Natural killer cell (primary cell): ENCODE measurements at places on chromosomes 11 and 22. TPM values are rescaled to one million over a fixed set of nuclear protein-coding genes. Genes with fewer than 3 reads are reported as not detected.

DNA sequence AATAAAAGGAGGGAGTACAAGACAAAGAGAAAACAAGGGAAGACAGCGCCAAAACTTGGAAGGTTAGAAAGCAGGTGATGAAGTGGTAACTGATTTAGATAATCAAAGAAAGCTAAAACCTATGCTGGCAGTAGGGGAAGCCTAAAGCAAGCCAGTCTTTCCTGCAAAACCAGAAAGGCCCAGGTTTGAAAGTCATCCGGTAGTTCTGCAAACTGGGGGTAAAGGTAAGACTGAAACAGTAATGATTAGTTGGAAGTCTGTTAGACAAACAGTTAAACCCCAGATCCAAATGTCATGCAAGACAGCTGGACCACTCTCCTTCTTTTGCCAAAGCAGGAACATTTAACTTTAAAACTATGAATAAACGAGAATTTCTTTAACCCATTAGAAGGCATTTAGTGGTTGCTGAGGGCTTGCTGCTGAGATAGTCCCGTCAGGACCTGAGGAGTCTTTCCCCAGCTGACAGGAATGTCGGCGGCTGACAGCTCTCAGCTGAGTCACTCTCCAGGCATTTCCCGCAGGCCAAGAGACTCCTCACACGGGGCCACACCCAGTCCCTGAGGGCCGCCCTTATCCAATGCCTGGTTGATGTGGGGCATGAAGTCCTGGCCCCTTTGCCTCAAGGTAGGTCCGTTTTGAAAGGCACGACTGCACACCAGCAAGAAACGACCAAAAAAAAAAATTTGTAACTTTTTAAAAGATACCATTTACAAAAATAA lies 36.3 kb upstream of the CFAP300 start:
- H3K4me3 ChIP-seq: no peak overlapping the region
- DNase-seq: no peak
- H3K4me1 ChIP-seq: no peaks in the 10 kb centered on the region
- H3K27ac ChIP-seq: no peak overlapping the region
- no peaks in the 10 kb centered on the region for H3K36me3 ChIP-seq

DNA sequence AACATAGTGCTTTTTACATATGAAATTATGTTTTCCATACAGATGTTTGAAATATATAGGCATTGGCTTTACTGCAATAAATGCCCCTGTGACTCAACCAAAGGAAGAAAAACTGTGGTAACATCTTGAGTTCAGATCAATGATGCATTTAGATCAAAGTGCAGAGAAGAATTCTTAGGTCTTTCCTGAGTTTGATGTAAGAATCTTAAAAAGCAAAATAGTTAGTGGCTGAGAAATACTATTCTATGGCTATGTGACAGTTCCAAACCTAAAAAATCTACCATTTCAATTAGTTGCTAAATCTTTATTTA lies 93.7 kb downstream of the SOX6 start:
- no peaks in the 10 kb centered on the region for H3K27me3 ChIP-seq
- no peaks in the 10 kb centered on the region for H3K36me3 ChIP-seq
- DNase-seq: no peak
- no peak overlapping the region for H3K4me3 ChIP-seq
- no peaks in the 10 kb centered on the region for H3K4me1 ChIP-seq
- H3K27ac ChIP-seq: no peak overlapping the region

- peak overlapping the region; percentile 86 for H3K27ac ChIP-seq
- no peak for DNase-seq
- H3K4me3 ChIP-seq: peak overlapping the region; percentile 88
- peaks cover 2% of the 10 kb centered on the region for H3K36me3 ChIP-seq
- H3K4me1 ChIP-seq: peaks cover 21% of the 10 kb centered on the region
Observed at GRCh38 chr11:69674267-69674885, 777 bp downstream of the LTO1 start.

- no peaks in the 10 kb centered on the region for H3K36me3 ChIP-seq
- H3K27me3 ChIP-seq: no peaks in the 10 kb centered on the region
- peak overlapping the region; percentile 87 for H3K27ac ChIP-seq
- H3K4me1 ChIP-seq: peaks cover 23% of the 10 kb centered on the region
- peak; percentile 81 for DNase-seq
Observed at GRCh38 chr22:42856179-42856864, 751 bp downstream of the ARFGAP3 start.

- H3K36me3 ChIP-seq: no peaks in the 10 kb centered on the region
- no peak for DNase-seq
- H3K4me1 ChIP-seq: no peaks in the 10 kb centered on the region
- H3K27ac ChIP-seq: no peak overlapping the region
- no peaks in the 10 kb centered on the region for H3K27me3 ChIP-seq
Observed at GRCh38 chr11:56782167-56782847, 33.8 kb upstream of the OR9G4 start.

DNA sequence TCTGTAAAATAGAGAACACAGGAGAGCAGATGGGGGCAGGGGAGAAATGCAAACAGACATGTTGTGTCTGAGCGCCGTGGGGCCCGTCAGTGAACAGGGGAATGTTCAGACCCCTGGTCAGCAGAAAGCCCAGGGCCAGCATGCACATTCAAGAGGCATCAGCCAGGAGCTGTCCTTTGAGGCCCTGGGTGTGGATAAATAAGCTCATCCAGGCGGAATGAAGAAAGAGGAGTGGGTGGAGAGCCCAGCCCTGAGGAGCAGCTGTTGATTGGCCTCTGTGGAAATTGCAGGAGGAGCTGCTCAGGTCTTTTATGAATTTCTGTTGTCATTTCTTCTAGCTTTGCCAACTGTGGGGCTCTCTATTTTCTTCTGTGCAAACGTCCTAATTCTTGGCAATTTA lies 49.7 kb upstream of the CECR2 start:
- no peaks in the 10 kb centered on the region for H3K36me3 ChIP-seq
- H3K4me3 ChIP-seq: no peak overlapping the region
- DNase-seq: no peak
- no peaks in the 10 kb centered on the region for H3K27me3 ChIP-seq
- H3K27ac ChIP-seq: no peak overlapping the region

- peaks cover 5% of the 10 kb centered on the region for H3K36me3 ChIP-seq
- H3K4me1 ChIP-seq: peaks cover 3% of the 10 kb centered on the region
- H3K27me3 ChIP-seq: no peaks in the 10 kb centered on the region
- H3K4me3 ChIP-seq: no peak overlapping the region
- H3K27ac ChIP-seq: no peak overlapping the region
Observed at GRCh38 chr22:38097557-38098409, 12.7 kb downstream of the BAIAP2L2 start.

Gene ELMOD1
- not detected for total RNA-seq

Gene HTATIP2
- total RNA-seq: 25.6 TPM

Gene HDHD5
- 13.5 TPM for total RNA-seq

Gene ENTHD1
- total RNA-seq: not detected

Gene SEZ6L
- total RNA-seq: 1.1 TPM

Gene STK33
- not detected for total RNA-seq
